Activated naive CD4-positive, alpha-beta T cell treated with Interleukin-2 at 50 U/mL for 16 hours (primary cell): ENCODE measurements at places on chromosomes 3 and 15.

DNA sequence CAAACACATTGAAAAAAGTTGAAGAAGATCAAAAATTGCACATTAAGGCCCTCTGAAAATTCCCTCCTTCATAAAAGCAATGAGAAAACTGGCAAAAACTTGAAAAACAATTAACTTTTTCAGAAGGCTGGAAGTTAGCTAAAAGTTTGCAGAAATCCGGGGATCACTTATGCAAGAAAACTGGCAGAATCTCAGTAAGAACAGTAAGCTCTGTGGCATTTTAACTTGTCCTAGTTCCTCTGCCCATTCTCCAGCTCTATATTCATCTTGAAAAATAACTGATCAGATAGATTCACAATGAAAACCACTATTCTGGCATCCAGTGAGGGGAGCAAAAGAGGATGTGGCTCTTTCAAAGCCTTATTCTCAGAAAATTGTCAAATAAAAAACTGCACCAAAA, 566.8 kb downstream of the NTRK3 start:
- no peak for DNase-seq

DNA sequence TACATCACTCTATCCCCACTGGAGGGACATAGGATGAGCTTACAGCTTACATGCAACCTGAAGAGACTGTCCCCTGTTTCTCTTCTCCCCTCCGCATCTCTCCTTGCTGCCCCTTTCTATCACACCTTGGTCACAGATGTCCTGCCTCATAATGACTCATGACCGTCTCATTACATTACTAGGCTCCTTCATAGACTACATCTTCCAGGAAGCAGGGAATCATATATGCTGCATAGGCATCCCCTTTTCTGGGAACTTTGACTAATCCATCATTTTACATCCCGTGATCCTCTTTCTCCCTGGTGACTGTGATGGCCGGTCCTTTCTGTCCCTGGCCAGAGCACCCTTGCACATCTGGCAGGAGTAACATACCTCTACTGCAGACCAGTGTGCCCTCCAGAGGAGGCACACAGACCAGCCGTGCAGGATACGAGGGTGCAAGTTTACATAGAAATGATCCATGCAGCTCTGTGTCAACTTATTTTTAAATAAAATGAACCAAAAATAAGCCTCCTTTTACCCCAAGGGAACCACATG, 188.9 kb downstream of the CACNA2D3 start:
- no peak for DNase-seq

- no peak for DNase-seq
Measured at GRCh38 chr3:129485721-129486663, 42.4 kb upstream of the RHO start.

GRCh38 chr15:51075826-51076523, 18.7 kb downstream of the TNFAIP8L3 start:
- DNase-seq: no peak

DNA sequence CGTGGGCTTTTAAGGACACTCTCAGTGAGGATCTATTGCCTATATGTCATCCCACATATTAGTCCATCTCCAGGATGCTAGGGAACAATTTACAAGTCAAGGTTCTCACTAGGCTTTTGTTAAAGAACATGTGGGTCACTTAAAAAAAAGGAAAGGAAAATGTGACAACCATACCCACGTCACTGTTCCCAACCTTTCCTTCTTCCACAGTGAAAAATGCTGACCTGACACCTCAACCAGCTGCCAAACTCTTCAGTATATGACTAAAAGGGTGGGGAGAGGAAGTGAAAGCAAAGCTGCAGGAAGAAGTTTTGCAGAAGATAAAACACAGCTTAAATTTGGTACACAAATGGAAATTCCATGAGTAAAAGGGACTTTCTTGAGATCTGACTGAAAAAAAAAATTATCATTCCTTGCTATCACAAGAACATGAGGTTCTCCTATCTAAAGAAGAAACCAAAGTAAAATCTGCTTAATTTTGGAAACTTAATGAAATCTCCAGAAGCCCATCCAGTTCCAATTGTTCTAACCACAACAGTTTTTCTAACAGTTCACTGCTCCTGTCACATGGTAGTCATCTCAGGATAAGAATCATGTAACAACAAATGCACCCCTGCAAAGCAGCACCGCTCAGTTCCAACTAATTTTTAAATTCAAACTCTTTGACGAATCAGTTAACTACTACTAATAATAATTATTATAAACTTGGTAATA, 117.0 kb upstream of the TSPAN3 start:
- DNase-seq: no peak

DNA sequence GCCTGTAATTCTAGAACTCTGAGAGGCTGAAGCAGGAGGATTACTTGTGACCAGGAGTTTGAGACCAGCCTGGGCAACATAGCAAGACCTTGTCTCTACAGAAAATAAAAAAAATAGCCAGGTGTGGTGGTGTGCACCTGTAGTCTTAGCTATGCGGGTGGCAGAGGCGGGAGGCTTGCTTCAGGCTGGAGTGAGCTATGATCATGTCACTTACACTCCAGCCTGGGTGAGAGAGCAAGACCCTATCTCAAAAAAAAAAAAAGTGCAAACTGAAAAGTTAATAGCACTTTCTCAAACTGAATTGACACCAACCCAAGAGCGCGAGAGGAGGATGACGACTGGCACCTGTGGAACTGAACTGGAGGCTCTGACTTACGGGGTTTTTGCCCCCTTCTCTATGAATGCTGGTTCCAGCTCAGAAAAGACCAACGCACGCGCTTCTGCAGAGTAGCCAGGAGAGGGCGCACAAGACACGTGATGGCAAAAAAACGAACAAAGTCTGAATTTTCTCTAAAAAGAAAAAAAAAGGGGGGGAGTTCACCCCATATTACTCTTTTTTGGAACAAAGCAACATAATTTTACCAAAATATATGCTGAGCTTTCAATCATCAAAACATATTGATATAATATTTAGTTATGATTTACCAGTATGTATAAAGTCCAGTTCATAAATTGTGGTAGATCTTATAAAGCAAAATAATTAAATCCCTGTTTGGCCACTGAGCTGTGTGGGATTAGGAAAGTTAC, 23.7 kb downstream of the CFAP92 start:
- DNase-seq: peak; percentile 65

GRCh38 chr3:161081633-161082032, 23.5 kb downstream of the B3GALNT1 start:
- DNase-seq: no peak

GRCh38 chr3:106510206-106510605, 641.4 kb upstream of the CBLB start:
- no peak for DNase-seq

- DNase-seq: no peak
Measured at GRCh38 chr3:129699612-129700011, 93.1 kb upstream of the PLXND1 start.

GRCh38 chr3:178618896-178619295, 82.7 kb downstream of the KCNMB2 start:
- DNase-seq: no peak

DNA sequence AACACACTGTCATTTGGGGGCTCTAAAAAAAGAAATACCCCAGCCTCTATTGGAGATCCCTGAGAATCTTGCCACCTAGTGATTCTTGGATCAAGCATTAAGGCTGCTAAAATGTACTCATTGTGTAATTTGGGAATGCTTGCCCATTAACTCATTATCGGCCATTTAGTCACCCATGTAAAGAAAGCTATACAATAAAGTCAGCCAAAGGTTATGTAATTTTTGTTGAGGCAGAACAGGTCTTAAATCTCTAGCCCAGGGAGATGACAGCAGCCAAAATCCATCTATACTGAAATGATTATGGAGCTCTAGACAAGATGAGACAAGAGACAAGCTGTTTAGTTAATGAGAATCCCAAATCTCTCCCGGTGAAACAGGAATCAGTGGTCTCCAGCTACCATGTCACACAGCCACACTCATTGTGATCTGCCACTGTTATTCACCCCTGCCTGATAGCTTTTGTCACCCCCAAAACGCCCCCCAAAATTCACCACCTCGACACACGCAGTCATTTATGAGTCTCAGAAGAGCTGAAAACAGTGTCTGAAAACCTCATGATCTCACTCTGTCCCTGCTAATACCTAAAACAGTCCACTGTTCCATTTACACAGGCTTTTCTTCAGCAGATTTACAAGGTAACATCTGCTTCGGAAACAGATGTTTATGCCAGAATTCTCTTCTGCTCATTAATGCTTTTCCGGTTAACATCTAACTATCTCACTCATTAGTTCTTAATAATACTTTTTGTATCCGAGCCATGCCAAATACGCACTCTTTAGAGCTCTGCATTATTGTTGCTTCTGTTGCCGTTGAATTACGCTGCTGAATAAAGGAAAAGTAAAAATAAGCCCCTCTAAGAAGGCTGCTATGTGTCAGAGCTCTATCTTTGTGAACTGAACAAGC, 138.5 kb downstream of the RORA start:
- no peak for DNase-seq

- no peak for DNase-seq
Measured at GRCh38 chr15:99148851-99149276, 44.0 kb downstream of the SYNM start.

DNA sequence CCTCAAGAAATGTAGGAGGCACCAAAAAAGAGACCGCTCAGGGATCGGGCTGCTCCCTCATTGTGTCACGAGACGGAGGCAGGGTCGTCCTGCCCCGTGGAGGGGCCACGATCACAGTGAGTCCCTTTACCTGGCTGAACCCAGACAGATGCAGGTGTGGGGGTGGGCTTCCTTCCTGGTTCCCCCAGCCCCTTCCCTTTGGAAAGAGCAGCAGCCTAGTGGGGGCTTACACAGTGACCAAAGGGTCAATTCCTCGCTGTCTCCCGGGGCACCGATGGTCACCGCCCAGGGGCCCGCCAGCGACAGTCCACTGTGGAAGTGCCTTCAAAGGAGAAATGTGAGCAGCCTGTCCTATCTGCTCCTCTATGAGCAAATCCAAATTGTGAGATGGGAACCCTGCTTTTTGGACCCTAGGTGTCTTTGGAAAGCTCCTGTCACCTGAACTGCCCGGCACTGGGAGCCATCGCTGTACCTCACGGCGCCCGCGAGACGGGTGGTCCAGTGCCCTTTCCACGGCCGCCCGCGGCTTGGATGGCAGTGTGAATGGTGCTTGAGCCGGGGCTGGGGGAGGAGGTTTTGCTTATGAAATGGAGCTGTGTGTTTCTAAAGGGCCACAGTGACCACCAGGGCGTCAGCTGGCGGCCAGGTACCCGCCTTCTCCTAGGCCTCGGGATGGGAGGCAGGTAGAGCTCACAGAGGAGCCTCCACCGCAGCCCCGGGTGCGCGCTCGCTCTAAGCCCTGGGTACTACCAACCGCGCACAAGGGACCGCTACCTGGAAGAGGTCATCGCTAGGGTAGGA, 155.7 kb downstream of the KLF13 start:
- no peak for DNase-seq

GRCh38 chr15:27831384-27832236, 267.5 kb downstream of the OCA2 start:
- DNase-seq: no peak

GRCh38 chr15:33526532-33526931, 215.8 kb downstream of the RYR3 start:
- DNase-seq: no peak

- DNase-seq: no peak
Measured at GRCh38 chr3:43676441-43676840, 14.3 kb upstream of the ABHD5 start.

- no peak for DNase-seq
Measured at GRCh38 chr3:24264748-24265158, 229.9 kb downstream of the THRB start.

- DNase-seq: peak; percentile 74
Measured at GRCh38 chr3:172511783-172512762, 11.2 kb downstream of the TNFSF10 start.

- no peak for DNase-seq
Measured at GRCh38 chr15:85980946-85981345, 98.7 kb upstream of the AGBL1 start.

- DNase-seq: no peak
Measured at GRCh38 chr15:63044645-63045464, 2.3 kb downstream of the TPM1 start.

DNA sequence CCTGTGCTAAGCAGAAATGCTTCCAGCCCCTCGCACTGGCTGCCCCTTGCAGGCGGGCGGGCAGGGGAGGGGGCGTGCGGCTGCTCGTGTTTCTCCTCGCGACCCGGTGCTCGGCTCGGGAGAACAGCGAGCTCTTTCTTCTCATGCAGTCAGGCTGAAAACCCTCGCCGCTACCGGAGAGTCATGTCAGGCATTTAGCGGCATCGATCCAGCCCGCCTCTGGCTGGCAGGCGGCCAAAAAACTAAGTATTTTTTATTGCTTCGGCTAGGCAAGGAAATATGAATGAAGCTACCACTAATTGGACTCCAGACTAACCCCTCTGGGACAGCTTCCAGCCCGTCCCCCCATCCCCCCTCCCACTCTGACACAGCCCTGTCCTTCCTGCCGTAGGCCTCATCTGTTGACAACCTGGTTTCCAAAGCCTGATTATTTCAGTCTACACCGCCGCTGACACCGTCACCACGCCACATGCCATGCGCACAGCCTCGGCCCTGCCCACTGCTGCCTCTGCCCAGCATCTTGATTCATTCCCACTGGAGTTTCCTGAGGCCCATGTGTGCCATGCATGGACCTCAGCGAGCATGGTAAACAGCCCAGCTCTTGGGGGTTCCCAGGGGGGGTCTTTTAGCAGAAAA, 35.3 kb downstream of the TLE3 start:
- no peak for DNase-seq

DNA sequence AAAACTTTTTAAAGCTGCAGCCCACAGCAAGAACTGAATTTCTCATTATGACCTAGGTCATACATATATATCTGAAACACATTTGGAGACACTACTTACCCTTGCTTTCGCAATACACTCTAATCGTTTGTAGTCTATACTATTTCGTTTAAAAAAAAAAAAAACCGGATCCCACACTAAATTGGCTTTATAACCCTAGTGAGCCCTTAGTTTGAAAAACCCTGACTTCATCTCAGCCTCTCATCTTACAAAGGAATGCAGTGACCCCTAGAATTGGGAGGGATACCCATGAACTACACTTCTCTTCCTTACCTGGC, 4.2 kb downstream of the RARRES1 start:
- no peak for DNase-seq

DNA sequence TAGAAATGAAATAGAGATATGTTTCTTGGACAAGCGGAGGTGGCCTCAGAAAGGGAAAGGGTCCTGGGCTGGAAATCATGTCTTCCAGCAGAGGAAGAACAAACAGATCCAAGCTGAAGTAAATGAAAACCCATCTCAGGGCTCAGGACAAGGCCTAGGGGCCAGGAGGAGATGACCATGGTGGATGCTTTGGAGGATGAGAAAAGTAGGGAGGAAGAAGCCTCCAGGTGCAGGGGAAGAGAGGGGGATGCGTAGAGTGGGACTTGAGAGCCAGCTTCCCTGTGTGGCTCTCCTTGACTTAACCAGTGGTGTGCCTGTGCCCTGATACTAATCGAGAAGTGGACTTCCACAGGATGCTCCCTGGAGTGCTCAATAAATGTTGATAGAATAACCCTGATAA, 203.2 kb downstream of the FAM43A start:
- DNase-seq: no peak

- DNase-seq: no peak
Measured at GRCh38 chr3:169619793-169620192, 43.7 kb downstream of the MECOM start.

- no peak for DNase-seq
Measured at GRCh38 chr3:64892671-64893309, 205.0 kb upstream of the ADAMTS9 start.

- peak; percentile 70 for DNase-seq
Measured at GRCh38 chr15:88894819-88895767, at the start of gene HAPLN3. TSS of gene HAPLN3 (minus strand) at chr15:88895544. CDS start at chr15:88887298, 8,246 bp downstream.

GRCh38 chr3:33602829-33603228, 115.2 kb downstream of the CLASP2 start:
- no peak for DNase-seq
